Right renal cortex interstitium (tissue), 3 donors: ENCODE measurements at places on chromosomes 4 and X. TPM values are rescaled to one million over a fixed set of nuclear protein-coding genes. Genes with fewer than 3 reads are reported as not detected.

GRCh38 chr4:127069675-127070074, 563.1 kb upstream of the INTU start:
- DNase-seq, result no peak

DNA sequence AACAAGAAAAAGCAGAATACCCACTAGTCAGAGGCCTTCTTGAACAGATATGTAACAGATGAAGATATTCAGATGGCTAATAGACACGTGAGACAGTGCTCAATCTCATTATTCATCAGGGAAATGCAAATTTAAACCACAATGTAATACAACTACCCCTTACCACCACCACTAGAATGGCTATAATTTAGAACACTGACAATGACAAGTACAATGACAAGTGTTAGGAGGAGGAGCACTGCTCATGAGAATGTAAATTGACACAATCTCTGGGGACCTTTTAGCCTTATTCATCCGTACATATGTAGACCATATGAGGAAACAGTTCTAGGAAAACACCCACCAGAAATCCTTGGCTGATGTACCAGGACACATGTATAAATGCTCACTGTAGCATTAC, 13.1 kb downstream of the ZNF81 start:
- DNase-seq, result no peak

GRCh38 chr4:127441571-127441970, 191.2 kb upstream of the INTU start:
- DNase-seq, result no peak

DNA sequence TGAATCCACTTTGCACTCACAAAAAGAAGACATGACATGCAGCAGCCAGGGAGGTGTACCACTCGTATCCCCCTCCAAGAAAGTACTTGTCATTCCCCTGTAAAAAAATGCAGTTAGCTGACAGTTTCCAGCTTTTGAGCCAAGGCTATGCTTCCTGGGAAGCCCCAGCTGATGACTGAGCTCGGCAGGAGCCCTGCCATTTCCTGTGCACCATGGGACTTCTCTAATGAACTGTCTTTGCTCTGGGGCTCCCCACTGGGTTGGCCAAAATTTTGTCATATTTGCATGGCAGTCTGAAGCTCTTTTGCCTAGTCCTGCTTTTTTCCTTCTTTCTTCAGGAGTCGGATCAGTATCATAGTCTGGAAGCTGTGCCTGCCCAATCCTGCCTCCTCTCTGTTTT, 104.5 kb upstream of the MAOA start:
- DNase-seq, result no peak

ANXA10 gene
- 0.17 TPM for polyA plus RNA-seq

DNA sequence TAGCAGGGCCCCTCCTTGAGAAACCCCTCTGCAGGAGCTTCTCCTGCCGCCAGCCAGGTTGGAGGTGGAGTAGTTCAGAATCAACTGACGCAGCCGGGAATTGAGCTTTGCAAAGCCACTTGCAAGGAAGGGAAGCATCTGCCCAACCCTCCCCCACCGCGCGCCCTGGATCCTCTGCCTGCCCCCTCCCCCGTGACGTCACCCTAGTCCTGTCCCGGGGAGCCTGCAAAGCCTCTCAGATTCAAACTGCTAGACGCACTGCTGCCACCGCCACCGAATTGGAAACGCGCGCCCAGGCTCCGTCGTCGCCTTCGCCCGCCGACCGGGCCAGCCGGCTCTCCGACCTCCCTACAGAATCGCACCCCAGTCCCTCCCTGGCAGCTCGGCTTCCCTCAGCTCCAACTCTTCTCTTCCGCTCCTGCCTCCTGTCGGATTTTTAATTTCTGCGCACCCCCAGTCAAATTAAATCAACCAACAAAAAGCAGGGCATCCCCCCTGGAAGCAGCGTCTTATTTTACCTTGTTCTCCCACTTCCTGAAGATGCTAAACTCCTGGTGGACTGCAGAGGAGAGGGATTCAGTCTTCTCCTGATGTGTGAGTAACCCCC, 3.8 kb downstream of the SLITRK2 start:
- DNase-seq, result no peak
